Cerebellar nuclear complex (tissue), 1 donor: ENCODE measurements at places on chromosomes 13 and 19.

GRCh38 chr13:107119989-107120881, 552.3 kb upstream of the ARGLU1 start:
- no peak for DNase-seq

DNA sequence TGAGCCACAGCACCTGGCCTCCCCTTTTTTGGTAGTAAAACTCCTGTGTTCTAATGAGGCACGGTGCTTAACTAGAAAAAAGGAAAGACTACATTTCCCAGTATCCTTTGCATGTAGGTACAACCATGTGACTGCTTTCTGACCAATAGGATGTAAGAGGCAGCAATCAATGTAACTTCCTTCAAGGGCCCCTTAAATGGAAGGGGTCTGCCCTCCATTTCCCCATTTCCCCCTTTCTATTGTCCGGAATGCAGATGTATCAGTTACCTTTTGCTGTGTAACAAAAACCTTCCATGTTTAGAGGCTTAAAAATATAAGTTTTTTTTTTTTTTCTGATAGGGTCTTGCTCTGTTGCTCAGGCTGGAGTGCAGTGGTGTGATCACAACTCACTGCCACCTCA, 2.2 kb downstream of the GPR32 start:
- no peak for DNase-seq

DNA sequence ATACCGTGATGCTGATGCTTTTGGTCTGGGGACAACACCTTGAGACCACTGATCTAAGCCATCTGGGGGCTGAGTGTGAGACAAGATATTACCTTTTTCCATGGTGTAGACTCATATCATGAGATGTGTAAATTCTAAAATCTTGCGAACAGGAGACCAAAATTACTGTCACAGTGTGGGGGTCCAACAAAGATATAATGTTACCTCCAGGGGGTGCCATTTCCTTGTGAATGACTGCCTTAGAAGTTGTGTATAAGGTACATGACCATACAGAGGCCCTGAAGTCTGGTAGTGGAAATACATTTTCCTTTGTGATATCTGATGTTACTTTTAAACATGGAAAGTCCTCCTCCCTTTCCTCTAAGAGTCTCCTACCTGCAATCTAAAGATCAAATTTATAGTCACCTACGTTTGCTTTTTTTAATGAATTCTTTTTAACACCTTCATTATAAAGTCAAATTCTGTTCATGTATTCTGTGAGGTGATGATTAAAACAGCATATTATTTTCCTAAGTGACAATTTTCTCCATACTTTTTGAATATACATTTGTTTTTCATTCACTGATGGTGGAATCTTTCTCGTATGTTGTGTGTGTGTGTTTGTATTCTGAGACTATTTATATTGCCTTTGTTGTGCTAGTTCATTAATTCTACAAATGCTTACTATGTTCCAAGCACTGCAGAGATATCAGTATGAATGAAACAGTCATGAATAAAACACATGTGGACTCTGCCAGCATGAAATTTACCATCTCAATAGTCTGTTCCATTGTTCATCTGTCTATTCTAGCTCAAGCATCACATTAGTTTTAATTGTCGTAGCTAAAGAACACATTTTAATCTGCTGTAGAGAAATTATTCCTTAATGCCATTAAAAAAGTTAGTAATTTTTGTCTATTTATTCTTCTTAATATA, 113.7 kb downstream of the RFC3 start:
- no peak for DNase-seq

DNA sequence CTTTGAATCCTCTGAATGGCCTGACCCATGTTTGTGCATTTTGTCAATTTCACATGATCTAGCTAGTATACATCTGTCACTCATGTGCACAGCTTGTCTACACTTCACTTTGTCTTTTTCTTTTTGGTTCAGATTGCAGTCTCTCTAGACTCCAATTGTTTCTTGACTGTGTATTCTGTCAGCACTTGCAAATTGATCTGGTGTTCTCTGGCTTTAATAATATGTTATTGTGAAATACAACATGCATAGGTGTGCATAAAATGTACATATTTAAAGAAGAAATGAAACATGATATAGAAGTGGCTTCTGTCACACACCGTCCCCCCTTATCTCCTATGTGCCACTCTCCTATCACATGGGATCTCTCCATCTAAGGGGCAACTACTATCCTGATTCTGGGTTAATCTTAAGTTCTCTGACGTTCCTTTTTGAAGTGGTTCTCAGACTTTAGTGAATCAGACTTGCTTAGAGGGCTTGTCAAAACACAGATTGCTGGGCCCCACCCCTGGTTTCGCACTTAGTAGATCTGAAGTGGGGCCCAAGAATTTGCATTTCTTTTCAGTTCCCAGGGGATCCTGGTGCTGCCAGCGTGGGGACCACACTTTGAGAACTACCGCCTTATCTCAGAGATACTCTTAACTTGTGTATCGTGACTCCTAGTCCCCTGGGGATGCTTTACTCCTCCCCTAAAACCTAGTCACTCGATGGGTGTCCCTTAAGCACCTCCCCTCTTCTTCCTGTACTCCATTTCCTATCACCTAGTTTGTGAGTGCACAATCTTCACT, 5.8 kb downstream of the KRTDAP start:
- DNase-seq, result no peak

DNA sequence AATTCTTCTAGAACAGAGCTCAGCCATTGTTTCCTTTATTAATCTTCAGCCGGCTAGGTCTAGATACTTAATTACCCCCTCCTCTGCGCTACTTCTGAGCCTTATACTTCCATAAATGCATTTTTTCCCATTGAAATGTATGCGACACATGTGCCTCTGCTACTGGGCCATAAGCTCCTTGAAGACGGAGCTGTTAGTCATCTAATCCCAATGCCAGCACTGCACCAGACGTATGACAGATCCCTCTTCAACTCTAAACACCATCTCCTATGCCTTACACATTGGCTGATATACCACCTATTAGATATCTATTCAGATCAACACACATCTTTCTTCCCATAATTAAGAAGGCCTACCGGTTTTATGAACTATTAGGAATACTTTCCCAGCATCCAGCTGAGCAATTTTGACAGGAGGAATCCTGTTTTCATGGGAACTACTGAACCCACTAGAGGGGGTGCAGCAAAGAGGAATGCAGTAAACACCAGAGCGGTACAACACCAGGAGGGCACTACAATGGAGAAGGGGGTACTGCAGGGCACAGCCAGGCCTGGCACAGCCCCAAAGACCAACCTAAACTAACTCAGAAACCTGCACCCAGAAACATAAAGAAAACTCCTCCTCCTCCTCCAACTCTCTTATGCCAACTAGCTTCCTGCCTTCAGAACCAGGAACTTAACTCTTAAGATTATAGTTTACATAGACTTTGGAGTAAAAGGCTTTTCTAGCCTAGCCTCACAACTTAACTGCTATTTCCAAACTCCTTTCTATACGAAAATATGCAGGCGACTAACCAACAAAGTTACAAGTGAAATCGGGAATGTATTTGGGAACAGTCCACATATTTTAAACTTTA, 18.7 kb downstream of the STK24 start:
- DNase-seq, result no peak

DNA sequence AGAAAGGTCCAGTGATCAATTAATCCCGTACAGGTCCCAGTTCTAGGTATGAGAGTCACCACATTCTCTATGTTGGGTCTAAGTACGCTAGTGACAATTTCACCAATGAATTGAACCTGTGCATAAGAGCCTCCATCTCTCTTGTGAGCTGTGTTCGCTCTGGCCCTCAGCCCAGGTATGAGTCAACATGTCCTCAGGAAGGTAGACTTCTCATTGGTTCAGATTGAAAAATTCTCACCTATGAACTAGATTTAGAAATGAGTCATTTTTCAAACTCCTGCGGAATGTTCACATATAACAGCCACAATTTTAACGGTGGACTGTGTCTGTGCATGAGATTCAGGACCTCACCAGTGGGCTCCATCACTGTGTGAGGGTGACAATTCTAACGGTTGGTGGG, 12.7 kb upstream of the ZNF43 start:
- no peak for DNase-seq

DNA sequence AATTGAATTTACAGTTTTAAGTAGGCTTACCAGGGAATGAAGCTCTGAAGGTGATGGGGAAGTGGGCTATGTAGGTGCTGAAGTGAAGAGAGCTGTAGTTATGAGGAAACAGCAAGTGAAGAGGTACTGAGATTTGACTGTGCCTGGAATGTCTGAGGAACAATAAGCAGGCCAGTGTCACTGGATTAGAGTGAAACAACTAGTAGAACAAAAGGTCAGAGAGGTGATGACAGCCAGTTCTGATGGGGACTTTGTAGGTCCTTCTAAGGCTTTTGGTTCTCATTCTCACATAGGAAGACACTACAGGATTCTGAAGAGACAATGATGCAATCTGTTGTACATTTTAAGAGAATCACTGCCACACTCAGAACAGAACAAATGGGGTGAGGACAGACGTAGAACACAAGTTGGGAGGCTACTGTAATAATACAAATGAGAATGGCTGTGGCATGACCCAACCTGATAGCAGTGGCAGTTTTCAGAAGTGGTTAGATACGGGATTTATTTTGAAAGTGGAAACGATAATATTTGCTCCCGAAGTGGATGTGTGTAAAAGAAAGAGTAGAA, 130.8 kb downstream of the MYCBP2 start:
- DNase-seq, result no peak

- DNase-seq, result no peak
Measured at GRCh38 chr13:79003989-79004898, 345.3 kb upstream of the OBI1 start.

GRCh38 chr19:9345005-9345404, 17.8 kb upstream of the ZNF177 start:
- no peak for DNase-seq

- no peak for DNase-seq
Measured at GRCh38 chr13:85693889-85694511, 105.2 kb downstream of the SLITRK6 start.

DNA sequence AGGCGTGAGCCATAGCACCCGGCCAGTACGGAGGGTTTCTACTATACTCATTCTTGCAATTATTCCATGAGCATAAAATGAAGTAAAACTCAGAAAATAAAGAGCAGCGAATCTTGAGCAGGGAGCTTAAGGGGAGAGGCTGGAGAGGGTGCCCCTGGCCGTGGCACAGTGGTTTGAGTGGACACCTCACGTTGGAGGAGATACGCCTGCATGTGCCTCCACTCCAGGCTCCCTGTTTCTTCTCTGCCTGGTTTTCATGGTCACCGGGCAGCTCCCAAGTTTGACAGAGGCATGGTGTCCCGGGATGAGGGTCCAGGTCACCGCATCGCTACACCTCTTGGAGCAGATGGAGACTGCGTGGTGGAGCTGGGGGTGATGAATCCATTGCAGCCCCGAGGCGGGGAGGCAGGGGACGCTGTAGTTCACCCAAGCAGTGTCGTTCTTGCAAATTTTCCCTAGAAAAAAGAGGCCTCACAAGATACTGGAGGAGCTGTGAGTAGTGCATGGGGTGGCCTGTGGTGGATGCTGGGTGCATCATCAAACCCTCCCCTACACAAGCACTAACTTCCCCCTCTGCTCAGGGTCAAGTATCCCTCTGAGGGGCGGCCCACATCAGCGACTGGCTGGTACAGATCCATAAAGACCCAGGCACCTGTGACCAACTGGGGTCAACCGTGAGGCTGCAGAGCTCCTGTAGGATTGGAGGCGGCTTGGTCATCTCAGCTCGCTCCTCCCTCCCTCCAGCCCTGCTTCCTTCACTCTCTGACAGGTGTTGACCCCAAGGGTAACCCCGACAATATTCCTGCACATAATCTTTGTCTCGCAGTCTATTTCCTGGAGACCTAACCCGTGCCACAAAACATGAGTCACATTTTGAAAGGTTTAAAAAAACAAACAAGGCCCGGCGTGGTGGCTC, 3.6 kb upstream of the MIER2 start:
- DNase-seq, result no peak

DNA sequence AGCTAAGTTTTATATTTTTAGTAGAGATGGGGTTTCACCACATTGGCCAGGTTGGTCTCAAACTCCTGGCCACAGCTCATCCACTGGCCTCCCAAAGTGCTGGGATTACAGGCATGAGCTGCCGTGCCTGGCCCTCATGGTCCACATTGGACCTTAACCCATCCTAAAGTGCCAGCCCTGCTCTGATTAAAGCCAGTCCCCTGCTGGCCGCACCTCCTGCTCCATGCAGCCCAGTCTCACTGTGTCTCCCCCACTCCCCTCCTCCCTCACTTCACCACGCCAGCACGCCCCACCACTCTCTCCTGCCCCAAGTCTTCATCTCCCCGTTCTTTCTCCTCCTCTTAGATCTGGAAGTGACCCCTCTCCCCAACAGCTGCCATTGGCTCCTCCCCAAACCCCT, 16.7 kb upstream of the SDHAF1 start:
- no peak for DNase-seq

DNA sequence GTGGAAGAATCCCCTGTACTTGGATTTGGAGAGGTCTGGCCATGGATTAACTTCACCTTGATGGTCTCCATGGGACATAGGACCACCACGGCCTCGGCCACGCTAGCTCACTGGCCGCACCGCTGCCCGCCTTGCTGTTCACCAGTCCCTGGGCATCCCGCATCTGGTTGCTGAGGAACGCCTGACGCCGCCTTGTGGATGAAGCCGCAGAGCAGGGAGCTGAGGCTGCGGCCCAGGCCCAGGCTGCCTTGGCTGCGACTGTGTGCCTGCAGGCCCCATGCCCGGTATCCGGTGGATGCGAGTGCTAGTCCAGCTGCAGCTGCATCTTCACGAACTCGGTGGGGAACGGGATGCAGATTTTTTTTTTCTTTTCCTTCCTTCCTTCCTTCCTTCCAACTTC, 1407.1 kb downstream of the UQCRFS1 start:
- DNase-seq, result no peak

DNA sequence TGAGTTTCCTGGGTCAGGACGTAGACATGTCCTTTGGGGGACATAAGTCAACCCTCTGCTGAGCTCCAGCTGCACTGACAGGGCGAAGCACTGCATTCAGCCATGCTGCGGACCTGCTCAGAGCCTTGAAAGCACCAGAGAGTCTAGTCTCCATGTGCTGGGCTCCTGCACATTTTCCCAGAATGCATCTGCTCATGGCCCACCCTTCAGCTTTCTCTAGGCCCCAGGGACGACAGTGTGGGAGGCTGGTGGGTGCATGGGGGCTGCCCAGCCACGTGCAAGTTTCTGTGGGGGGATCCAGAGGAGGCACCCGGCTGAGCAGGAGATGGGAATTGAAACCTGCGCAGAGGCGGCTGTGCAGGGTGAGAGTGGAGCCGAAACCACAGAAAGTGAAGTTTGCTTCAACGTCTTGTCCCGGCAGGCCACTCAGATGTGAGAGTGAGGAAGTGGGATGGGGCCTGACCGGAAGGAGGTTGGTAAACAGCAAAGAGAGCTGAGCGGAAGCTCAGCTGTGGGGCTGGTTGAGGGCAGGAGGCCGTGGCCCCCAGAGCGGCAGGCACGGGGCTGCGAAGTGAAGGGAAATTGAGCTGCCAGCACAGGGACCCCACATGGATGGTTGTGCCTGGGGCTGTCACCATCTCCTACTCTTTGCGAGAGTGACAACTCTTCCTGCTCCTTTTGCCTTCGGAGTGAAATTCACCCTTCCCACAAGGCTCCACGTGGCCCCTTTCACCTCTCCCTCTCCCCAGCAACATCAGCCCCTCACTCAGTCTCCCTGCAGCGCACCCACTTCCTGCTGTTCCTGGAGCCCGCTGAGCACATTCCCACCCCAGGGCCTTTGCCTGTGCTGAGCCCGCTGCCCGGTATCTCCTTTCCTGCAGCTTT, 11.8 kb downstream of the PGLS start:
- DNase-seq, result no peak

GRCh38 chr13:37652596-37652995, 54.0 kb upstream of the POSTN start:
- DNase-seq, result no peak
